ENCODE measurements at places on chromosomes 13 and 19.

DNA sequence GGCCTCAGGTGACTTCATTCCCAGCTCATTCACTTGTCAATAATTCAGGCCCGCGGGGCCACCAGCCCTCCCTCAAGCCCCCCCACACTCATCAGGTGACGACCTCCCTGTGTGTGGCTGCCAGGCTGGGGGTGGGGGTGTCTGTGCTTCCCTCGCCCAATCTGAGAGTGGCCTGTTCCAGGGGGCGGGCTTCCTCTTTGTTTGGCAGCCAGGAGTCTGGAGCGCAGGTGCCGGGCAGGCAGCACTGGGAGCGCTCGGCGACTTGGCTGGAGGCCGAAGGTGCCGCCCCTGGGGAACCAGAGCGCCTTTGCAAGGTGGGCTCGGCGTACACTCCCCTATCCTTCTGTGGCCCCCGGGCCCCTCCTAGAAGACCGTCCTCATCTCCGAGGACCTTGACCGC lies 5.4 kb upstream of the ZNF98 start:
- no peak for ATAC-seq

DNA sequence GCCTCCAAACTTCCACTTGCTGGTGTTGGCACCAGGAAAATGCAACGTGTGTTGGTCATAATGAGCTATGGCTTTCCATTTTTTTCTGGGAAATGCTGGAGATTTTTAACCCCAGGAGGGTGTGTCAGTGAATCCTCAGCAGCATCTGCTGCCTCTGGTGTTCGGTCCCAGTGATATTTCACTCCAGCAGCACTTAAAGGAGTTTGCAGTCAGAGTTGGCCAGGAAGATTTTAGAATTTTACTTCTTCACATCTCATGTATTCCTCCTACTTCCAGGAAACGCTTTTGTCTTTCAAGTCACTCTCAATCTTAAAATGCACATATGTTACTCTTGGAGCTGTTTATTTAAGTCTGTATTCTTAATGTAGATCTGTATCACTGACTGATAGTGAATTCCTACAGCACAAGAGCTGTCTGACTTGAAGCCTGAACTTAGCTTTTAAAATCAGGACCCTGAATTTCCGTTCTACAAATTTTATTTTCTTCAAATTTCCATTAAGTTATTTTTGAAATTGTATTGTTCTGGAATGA lies 903.4 kb upstream of the SLC10A2 start:
- ATAC-seq, result no peak

- ATAC-seq, result no peak
Measured at GRCh38 chr19:38583985-38584305, 33.8 kb downstream of the MAP4K1 start.

- ATAC-seq, result no peak
Measured at GRCh38 chr19:33301900-33302174, 497 bp downstream of the CEBPA start.

Measured in activated CD4-positive, CD25-positive, alpha-beta regulatory T cell treated with anti-CD3 and anti-CD28 coated beads, Interleukin-2, amount 50 U/mL, for 24 hours (primary cell).